ENCODE measurements at places on chromosomes 5 and 9.

GRCh38 chr5:1245905-1246576 is 20.9 kb downstream of the SLC6A18 start:
- no peak for DNase-seq

- no peak for DNase-seq
Observed at GRCh38 chr9:109451311-109452025, 46.6 kb downstream of the PTPN3 start.

GRCh38 chr5:112776301-112776856 is 38.7 kb downstream of the APC start:
- peak; percentile 82 for DNase-seq

GRCh38 chr5:149151717-149152116 is 10.4 kb downstream of the ABLIM3 start:
- DNase-seq, result peak; percentile 71

- DNase-seq, result no peak
Observed at GRCh38 chr5:171963416-171963815, 43.0 kb downstream of the FBXW11 start.

- peak; percentile 94 for DNase-seq
Observed at GRCh38 chr9:113581865-113582697, 118.6 kb downstream of the RGS3 start.

GRCh38 chr5:148336704-148337435 is 1.5 kb downstream of the SPINK9 start:
- DNase-seq, result no peak

- DNase-seq, result no peak
Observed at GRCh38 chr5:136043551-136043950, 14.8 kb downstream of the TGFBI start.

- no peak for DNase-seq
Observed at GRCh38 chr5:95801532-95801931, 21.0 kb downstream of the GLRX start.

- DNase-seq, result peak; percentile 58
Observed at GRCh38 chr5:154110716-154111115, 71.9 kb downstream of the MFAP3 start.

DNA sequence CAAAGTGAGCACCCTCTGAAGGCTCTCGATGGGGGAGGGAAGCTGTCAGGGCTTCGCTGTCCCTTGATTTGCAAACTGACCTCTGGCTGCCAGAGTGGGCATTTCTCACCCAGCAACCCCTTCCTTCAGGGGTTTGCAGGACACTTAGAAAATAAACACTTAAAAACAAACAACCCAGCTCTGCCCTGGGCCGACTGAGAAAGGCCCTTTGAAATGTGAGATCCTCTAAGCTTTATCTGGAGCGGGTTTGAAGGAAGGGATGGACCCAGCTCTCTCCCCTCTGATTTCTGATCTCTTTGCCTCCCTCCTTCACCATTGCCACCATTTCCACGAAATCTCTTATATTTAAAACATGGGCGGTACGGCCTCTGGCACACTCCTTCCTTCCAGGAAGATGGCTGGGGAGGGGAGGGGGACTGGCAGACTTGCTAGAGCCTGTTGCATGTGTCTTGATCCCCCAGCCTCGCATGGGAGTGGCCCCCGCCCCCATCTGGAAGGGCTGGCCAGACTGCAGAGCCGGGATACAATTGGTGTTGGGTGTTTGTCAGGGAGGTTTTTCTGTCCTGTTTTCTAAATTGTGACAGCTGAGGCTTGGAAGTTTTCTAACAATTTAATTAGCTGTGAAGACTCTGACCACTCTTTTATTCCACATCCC is 20.2 kb downstream of the OLFM1 start:
- no peak for DNase-seq

- peak; percentile 25 for DNase-seq
Observed at GRCh38 chr5:159576902-159577301, 246.6 kb upstream of the IL12B start.

DNA sequence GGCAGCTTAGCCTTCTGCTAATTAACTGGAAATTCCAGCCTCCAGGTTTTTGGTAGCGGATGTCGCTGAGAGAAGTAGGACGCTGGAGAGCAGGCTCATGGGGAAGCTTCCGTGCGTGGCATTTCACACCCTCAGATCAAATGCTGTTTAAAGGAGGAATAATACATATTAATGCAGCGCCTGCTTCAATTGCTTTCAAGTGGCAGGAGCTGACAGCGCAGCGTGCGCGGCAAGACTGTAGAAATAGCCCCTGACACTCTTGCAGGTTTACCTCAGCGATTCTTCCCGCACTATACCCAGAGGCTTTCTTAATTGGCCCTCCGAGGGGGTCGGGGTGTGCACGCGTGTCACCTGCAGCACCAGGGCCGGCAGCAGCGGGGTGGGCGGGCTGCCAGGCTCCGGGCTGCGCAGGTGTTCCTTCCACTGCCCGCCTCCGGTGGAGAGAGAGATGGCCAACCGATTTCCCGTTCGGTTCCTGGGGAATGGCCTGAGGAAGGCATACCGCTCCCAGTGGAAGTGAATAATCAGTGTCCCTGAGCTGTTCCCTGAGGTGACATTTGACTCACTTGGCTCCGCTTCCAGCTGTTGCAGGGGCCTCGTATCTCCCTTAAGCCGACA is 427.9 kb downstream of the KCTD16 start:
- no peak for DNase-seq

- peak; percentile 16 for DNase-seq
Observed at GRCh38 chr9:109063760-109064159, 50.5 kb upstream of the CTNNAL1 start.
